ENCODE measurements at places on chromosomes 7 and 10.
A peak's percentile ranks its signal among the peaks of the same experiment; 100 is the strongest.

GRCh38 chr10:88886557-88886956 lies 6.5 kb downstream of the STAMBPL1 start:
- DNase-seq: no peak

DNA sequence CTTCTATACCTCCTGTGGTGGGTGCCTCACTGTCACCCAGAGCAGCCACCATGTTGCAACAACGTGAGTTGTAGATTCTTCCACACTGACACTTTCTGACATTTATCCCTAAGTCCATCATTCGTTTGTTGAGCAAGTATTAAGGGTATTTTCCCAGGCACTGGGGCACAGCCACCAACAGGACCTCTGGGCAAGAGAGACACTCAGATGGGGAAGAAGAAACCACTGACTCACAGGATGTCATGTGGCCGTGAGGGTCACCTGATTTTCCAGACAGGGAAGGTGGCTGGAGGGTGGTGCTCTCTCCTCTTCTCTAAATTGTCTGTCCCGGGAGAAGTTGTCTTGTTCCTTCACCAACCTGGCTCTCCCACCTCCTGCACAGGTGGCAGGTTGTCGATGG lies 51.7 kb upstream of the PPIF start:
- no peak for DNase-seq

GRCh38 chr7:136452949-136453348 lies 415.5 kb upstream of the CHRM2 start:
- no peak for DNase-seq

DNA sequence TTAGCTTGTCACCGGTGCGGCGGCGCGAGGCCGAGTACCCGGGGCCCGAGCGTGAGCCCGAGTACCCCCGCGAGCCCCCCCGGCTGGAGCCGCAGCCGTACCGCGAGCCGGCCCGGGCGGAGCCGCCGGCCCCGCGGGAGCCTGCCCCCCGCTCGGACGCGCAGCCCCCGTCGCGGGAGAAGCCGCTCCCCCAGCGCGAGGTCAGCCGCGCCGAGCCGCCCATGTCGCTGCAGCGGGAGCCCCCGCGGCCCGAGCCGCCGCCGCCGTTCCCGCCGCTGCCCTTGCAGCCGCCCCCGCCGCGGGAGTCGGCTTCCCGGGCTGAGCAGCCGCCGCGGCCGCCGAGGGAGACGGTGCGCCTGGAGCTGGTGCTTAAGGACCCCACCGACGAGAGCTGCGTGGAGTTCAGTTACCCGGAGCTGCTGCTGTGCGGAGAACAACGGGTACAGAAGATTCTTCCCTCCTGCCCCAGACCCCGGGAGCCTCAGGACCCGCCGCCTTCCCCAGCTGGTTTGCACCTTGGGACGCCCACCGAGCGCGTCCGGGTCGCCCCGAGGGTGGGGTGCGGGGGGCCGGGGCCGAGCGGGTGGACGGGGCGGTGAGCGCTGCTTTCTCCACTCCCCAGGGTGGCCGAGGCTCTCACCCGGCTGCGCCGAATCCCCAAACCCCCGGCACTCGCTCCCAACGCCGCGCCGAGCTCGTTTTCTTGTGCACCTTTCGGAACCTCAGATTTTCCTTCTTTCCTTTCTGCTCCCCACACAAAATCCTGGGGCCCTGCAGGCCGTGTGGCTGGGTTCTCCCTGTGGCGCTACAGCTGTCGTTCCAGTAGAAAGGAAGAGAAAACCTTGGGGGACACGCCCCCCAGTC lies 708 bp downstream of the UBN2 start:
- DNase-seq: no peak

DNA sequence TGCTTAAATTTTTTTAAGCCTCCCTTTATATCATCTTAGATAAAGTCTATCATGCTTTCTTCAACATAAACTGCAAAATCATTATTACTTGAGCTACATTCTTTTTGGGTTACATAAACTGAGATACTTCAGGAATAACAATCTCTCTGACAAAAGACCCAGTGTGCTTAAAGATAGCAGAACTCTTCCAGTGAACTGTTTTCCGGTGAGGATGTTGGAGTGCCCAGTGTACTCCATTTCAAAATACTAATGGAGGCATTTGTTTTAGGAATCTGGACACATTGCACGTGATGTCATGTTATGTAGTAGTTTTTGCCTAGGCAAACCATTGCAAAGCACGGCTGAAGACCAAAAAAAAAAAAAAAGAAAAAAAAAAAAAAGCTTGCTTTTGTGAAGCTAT lies 388.2 kb upstream of the CELF2 start:
- DNase-seq: peak; percentile 15

GRCh38 chr10:47257396-47258120 lies 42.4 kb upstream of the GDF10 start:
- DNase-seq: no peak
